ENCODE measurements at places on chromosomes 12 and 14. TPM values are rescaled to one million over a fixed set of nuclear protein-coding genes. Genes with fewer than 3 reads are reported as not detected.

GRCh38 chr12:28258998-28259397 is 68.7 kb downstream of the CCDC91 start:
- no peak for DNase-seq

The FAM181A gene
- not detected for total RNA-seq

DNA sequence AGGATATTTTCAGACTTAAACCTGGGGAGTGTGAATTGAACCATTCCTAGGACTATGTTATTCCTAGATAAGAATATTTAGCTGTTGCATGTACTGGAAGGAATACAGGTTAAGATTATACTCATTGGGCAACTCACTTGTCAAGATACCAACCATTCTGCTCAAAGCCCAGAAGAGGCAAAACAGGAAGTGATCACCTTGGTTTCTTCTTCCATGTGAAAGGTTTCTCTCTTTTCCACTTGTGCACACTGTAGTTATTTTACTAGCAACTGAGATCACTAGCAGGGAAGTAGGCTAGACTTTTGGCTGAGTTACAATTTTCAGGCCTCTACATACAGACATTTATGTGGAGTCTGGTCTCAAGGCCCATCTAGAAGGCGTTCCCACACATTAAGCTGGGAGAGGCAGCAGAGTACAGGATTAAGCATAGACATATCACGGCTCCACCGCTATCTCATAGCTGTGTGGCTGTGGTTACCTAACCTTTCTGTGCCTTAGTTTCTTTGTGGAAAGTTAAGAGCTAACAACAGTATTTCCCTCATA is 83.9 kb upstream of the FERMT2 start:
- DNase-seq = no peak

DNA sequence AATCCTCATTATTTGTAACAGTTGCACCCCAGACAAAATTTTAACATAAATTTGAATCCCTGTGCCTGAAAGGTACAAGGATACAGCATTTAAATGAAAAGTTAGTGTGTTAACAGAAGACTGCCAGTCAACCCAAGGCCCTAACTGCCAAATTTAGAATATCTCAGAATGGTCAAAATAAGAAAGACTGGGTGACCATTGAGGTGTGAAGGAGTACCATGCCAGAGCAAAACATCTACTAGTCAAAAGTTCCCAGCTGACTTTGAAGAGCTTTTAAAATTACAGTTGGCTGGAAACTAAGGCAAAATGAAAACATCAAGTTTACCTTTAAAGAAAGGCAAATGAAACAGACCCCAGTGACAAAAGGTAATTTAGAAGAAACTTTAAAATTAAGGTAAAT is 18.4 kb downstream of the SAV1 start:
- no peak for DNase-seq

DNA sequence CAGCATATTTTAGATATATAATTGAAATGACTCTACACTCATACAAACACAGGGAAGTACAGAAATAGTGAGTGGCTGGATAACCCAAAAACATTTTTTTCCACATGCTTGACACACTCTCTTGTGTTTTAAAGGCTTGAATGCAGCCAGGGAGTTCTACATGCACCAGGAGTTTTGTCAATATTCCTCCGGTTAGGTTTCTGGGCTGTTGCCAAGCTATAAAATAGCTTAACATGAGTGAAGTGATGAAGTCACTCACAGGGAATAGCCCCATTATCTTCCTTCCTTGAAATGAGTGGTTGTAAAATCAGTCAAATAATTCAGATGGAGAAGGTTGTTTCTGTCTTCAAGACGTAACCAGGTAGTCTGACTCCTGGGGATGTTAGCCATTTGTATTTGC is 582.7 kb downstream of the SLC6A15 start:
- DNase-seq = no peak

The KRT1 gene
- total RNA-seq = not detected

The FOXM1 gene
- total RNA-seq = 66.4 TPM

DNA sequence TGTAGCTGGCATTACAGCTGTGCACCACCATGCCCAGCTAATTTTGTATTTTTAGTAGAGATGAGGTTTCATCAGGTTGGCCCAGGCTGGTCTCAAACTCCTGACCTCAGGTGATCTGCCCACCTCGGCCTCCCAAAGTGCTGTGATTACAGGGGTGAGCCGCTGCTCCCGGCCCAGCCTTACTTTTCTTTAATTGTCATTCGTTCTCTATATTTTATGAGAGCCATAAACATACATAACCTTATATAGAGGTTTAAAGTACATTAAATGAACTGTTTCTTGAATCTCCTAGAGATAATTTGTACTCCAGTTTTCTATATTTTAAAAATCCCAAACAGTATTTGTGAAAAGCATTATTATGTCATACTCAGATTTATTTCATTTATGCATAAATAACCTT is 98.6 kb downstream of the SYNE2 start:
- DNase-seq = no peak

DNA sequence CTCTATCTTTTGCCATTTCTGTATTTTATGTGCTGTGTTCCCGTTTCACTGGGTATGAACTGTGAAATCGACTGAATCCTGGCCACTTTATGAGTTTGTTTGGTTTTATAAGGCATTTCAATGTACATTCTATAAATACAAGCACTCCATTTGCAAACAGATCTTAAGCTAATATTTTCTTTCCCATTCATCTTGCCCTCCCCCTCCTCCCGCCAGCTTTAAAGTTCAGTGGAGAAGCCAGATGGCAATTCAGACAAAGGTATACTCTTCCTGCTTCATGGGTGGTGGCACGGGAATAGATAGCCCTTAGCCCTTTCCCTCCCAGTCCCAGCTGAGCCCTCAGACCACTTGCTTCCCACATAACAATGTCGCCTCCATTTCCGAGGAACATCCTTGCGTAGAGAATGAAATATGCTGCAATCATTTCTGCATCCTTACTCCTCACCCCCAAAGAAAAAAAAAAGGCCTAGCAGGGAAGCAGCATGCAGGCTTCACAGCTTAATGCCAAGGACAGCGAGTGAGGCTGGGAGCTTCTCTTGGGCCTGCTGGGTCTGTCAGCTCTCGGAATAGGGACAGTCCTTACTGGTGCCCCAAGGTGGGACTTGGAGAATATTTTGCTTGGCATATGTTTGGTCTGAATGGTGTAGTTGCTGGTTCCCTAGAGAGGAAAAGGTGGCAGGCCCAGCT is 52.8 kb upstream of the SRSF5 start:
- no peak for DNase-seq

All from SJSA1 (cell line).